ENCODE measurements at places on chromosomes 6 and 20. TPM values are rescaled to one million over a fixed set of nuclear protein-coding genes. Genes with fewer than 3 reads are reported as not detected.

DNA sequence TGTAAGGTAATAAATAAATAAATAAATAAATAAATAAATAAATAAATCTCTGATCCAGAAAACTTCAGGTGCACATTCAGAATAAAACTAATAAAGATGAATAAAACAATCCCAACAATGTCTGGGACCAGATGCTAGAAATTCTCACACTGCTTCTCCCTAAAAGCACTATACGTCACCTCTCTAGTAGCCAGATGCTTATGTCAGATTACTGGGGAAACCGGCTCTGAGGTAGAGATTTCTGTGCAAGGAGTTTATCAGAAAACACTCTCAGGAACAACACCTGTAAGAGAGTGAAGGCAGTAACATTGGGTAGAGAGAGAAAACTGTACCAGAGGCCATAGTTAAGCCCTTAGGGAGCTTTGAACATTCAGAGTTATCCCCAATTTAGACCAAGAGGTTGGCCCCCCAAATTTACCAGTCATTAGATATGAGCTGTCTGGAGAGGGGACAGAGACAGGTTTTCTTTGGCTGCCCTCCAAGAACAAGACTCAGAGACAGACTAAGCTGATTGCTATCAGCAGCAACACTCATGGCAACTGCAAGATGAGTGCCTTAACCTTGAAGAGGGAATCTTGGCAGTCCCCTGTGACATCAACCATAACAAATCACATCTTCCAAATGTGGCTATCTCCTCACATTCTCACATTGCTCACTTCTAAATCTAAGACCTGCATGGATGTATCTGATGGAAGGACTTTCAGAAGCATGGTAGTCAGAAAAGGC lies 151.2 kb upstream of the BMP5 start:
- DNase-seq = no peak

- no peak for DNase-seq
Observed at GRCh38 chr6:113290684-113291083, 566.5 kb upstream of the MARCKS start.

- no peak for DNase-seq
Observed at GRCh38 chr6:137332637-137333280, 113.6 kb upstream of the IFNGR1 start.

Gene HLA-DRB1
- not detected for total RNA-seq

GRCh38 chr20:50282592-50283241 lies 92.1 kb downstream of the CEBPB start:
- DNase-seq = no peak

DNA sequence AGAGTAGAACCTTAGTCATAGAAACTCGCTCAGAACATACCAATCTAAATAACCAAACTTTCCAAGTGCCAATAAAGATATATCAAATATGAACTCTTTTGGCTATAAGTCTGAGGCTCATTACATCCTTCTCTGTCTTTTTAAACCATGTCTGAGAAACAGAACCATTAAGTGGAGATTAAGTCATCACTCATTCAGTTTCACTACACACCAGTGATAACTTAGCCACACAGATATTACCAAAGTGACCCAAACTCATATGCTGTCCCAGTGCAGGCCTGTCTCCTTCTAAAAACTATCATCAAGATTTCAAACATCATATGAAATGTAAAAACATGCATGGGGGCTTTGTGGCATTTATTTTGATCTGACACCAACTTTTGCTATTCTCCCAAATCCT lies 12.0 kb downstream of the GCLC start:
- no peak for DNase-seq

Gene BCL2L1
- total RNA-seq = 139 TPM

Gene CPNE5
- not detected for total RNA-seq

Gene PLEKHG1
- 16.8 TPM for total RNA-seq

GRCh38 chr20:21508230-21509078 lies 5.4 kb downstream of the NKX2-2 start:
- no peak for DNase-seq

DNA sequence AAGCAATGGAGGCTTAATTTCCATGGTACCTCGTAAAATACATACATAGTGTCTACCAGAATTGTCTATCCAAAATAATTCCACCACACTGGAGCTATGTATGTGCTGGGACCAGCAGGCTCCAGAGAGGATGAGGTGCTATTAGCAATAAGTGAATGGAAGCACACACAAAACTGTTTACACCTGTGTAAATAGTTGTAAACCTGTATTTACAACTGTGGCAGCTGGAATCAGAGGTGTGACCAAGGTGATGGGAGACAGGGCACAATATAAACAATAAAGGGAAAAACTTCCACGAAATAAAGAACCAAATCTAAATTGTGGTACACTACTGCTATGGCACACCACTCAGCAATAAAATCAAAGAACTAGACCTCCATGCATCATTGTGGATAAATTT lies 14.4 kb downstream of the RARS2 start:
- DNase-seq = no peak

Gene SYTL3
- total RNA-seq = 0.65 TPM

GRCh38 chr20:17369506-17369905 lies 142.7 kb downstream of the PCSK2 start:
- no peak for DNase-seq
